Articular chondrocyte of knee joint (primary cell): ENCODE measurements at places on chromosomes 5 and 9. TPM values are rescaled to one million over a fixed set of nuclear protein-coding genes. Genes with fewer than 3 reads are reported as not detected.

Gene C9
- total RNA-seq: 0.13 and 0.54 TPM in 2 replicates

Gene IRX2
- 0.39 and 0.97 TPM in 2 replicates for total RNA-seq

Gene TNFAIP8
- total RNA-seq: 14.2 and 31.1 TPM in 2 replicates

Gene AK8
- 0.78 and 0.86 TPM in 2 replicates for total RNA-seq

Gene EFNA5
- 20.1 and 22.1 TPM in 2 replicates for total RNA-seq

Gene LCN1
- total RNA-seq: not detected in 2 replicates

Gene FBP1
- 1.2 and 5.1 TPM in 2 replicates for total RNA-seq

Gene ISL1
- not detected in 2 replicates for total RNA-seq

Gene DCANP1
- total RNA-seq: not detected in 2 replicates

Gene FOXD4L5
- under 0.01 TPM in 1 of 2 replicates, not detected in the other for total RNA-seq

Gene FCN1
- not detected in 2 replicates for total RNA-seq

Gene IER5L
- 52.7 and 55.3 TPM in 2 replicates for total RNA-seq

Gene IFNA21
- total RNA-seq: not detected in 2 replicates

Gene CPLANE1
- 52.9 and 53.7 TPM in 2 replicates for total RNA-seq
